Right ventricle myocardium superior (tissue), 1 donor: ENCODE measurements at places on chromosomes 13 and 19. TPM values are rescaled to one million over a fixed set of nuclear protein-coding genes. Genes with fewer than 3 reads are reported as not detected.

Gene FXYD1
- total RNA-seq, result 580 TPM

Gene PGLYRP2
- not detected for total RNA-seq

Gene CD22
- 0.56 TPM for total RNA-seq

Gene ZFR2
- total RNA-seq, result not detected

DNA sequence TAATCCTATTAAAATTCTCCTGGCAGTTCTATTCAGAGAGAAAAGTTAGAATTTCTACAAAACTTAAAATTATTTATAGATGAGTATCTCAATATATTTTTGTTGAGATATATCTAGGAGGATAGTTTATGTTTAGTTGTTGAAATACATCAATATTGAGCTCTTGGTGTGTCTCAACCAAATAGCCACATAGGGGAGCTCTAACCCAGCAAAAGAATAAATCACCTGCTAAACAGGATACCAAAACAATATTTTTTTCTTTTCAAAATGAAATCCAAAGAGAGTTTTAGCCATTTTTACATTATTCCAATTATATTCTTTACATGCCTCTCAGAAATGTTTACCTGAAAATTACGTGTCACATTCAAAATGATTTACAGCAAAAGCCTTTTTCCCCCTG lies 954.7 kb downstream of the SLITRK6 start:
- no peak for DNase-seq
